ENCODE measurements at places on chromosomes 7 and 10.

- no peak for DNase-seq
These were observed 96.7 kb upstream of the ADO start for GRCh38 chr10:62707810-62708209.

DNA sequence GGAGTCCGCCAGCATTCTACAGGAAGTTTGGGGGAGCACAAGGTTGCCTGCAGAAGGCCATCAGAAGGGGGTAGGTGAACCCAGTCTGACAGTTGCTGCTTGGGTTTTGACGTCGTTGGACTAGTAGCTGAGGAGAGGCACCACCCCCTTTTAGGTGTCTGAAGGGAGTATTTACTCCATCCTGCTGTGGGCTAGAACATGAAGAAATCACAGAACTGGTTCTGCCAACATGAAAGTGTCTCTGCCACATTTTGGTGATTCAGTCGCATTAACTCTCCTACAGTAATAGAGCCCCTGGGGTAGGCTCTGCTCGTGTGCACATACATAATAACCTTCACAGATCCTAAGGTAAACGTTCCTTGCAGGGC lies 834 bp upstream of the TRIL start:
- DNase-seq, result no peak

- DNase-seq, result no peak
These were observed 102.9 kb upstream of the FERD3L start for GRCh38 chr7:19248115-19248514.

DNA sequence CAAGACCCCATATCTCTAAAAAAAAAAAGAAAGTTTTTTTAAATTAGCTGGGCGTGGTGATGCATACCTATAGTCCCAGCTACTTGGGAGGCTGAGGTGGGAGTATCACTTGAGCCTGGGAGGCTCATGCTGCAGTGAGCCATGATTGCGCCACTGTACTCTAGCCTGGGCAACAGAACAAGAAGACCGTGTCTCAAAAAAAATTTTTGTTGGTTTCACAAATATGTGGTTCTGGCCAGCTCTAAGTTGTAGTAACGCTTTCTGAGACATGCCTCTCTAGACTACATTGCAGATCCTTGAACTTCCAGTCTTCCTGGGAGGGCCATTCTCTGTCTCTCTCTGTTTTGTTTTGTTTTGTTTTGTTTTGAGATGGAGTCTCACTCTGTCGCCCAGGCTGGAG lies 24.6 kb upstream of the RHBDD2 start:
- DNase-seq, result no peak

- DNase-seq, result no peak
These were observed 708 bp downstream of the KLHDC10 start for GRCh38 chr7:130070861-130071622.

DNA sequence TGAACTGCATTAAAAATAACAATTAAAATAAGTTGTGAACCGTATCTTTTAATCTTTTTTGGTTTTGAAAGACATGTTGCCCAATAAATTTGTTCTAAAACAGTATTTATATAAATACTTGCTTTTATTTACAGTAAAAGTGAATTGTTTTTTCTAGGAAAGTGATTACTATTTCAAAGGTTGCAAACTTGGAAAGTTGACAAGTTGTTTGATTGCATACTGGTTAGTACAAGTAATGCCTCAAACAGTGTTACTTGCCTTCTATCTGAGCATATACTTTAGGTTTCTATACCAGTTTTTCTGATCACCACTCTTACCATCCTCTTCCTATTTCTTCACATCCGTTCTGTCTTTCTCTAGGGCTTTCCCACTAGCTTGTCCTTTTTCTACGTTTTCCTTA lies 212.6 kb downstream of the FOXP2 start:
- DNase-seq, result no peak

- no peak for DNase-seq
These were observed 34.5 kb downstream of the SRRM3 start for GRCh38 chr7:76236224-76236623.

DNA sequence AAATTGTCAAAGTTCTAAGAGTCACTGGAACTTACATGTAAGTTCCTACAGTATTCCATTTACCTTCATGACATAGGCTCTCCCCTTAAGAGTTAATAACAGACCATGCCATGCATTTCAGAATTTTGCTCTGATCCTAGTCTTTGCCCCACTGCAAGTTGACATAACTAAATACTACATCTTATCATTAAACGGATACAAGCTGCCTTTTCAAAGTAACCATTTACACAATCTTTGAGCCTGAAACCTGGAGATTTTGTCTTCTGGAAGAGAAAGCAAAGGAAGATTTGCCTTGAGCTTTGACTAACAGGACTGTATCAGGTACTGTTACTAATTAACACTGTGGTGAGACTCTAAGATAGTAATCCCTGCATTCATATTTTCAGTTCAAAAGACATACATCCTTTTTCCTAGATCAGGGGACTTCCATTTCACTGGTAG lies 9.3 kb upstream of the AKR1D1 start:
- no peak for DNase-seq

- DNase-seq, result no peak
These were observed 5.6 kb downstream of the AVL9 start for GRCh38 chr7:32500922-32501341.

GRCh38 chr7:44145969-44146911 lies 5.1 kb upstream of the MYL7 start:
- peak; percentile 54 for DNase-seq

- no peak for DNase-seq
These were observed 71.7 kb downstream of the TEX36 start for GRCh38 chr10:125611216-125611615.

DNA sequence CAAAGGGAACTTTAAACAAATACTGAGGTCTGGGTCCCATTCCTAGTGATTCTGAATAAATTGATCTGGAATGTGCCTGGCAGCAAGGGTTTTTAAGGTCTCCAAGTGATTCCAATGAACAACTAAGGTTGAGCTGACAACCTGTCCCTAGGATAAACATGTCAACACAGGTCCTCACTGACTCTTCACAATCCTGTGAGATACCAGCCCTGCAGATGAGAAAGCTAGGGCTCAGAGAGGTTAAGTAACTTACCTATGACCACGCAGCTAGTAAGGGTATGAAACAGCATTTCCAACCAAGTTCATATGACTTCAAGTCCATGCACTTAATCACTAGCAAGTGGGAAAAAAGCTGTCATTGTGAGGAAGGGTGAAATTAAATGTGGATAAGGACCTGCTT lies 44.0 kb downstream of the SEM1 start:
- DNase-seq, result no peak

- no peak for DNase-seq
These were observed 153.6 kb downstream of the IMMP2L start for GRCh38 chr7:111408724-111409123.

DNA sequence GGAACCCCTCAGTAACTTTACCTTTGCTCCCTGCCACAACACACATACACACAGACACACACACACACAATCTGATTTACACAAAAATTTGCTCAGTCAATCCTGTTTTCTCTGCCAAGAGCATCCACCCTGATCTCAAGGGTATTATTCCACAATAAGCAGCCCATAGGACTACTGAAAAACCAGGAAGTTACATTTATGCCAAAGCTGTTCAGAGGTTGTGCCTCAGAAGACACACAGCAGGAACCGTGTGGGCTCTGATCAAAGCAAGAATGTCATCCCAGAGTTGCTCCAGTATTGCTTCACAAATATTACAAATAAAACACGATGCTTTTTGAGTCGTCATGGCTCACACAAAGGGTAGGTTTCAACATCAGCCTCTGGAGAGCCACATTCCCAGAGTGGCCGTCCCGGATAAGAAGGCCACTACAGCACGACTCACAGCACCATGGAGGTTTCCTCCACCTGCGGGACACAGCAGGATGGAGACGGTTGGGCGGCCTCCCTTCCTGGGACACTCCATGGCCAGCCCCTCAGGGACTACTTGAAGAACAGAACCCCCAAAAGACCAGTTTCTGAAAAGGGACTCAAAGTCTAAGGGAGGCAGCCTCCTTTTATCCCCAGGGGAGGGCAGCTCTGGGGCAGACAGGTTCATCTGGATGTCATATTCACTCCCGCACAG lies 1.6 kb downstream of the AIFM2 start:
- no peak for DNase-seq

GRCh38 chr7:135273581-135273980 lies 39.9 kb downstream of the STRA8 start:
- DNase-seq, result no peak

- no peak for DNase-seq
These were observed 124.9 kb downstream of the CYP26A1 start for GRCh38 chr10:93198401-93199131.

Data from stimulated activated CD4-positive, alpha-beta T cell treated with anti-CD3 and anti-CD28 coated beads, Interleukin-4, amount 100 ng/mL, for 24 hours (primary cell).